NCI-H2081 (cell line): ENCODE measurements at places on chromosomes 5 and 9.
A peak's percentile ranks its signal among the peaks of the same experiment; 100 is the strongest.

GRCh38 chr9:33158843-33159776 lies 8.0 kb downstream of the B4GALT1 start:
- DNase-seq: no peak

DNA sequence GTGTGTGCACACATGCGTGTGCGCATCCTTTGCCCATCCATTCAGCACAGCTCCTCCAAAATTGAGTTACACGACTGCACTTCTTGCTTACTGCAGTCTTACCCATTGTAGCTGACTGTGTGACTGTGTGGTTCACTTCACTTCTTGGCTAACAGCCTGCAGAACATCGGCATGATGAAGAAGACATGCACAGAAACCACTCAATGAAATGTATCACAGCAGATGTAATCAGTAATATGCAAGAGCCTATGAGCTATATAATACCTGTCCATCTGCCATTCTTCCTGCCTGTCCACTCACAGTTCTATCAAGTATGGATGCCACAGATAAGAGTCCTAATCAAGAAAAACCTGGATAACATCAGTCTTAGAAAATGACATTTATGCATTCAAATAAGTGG lies 83.9 kb downstream of the TRPM3 start:
- DNase-seq: no peak

GRCh38 chr5:103953601-103954382 lies 391.2 kb upstream of the NUDT12 start:
- DNase-seq: no peak

- DNase-seq: no peak
Observed at GRCh38 chr5:68838157-68838718, 255.6 kb upstream of the SLC30A5 start.

DNA sequence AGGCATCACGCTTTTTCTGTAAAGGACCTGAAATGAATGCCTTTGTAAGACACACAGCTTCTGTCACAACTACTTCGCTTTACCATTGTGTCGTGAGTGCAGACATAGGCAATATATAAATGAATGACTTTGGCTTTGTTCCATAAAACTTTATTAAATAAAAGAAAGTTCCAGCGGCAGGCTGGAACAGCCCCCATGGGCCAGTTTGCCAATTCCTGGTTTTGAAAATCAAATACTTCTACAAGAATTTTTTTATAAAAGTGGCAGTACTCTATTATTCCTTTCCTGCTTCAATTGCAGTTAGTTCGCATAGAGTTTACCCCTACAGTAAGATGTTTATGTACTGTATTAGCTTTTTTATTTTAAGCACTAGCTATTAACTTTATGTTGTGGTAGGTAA lies 53.7 kb downstream of the SRFBP1 start:
- DNase-seq: no peak

- no peak for DNase-seq
Observed at GRCh38 chr9:114185570-114186490, 30.5 kb downstream of the COL27A1 start.

- DNase-seq: no peak
Observed at GRCh38 chr9:31393240-31393639, 991.2 kb upstream of the ACO1 start.

DNA sequence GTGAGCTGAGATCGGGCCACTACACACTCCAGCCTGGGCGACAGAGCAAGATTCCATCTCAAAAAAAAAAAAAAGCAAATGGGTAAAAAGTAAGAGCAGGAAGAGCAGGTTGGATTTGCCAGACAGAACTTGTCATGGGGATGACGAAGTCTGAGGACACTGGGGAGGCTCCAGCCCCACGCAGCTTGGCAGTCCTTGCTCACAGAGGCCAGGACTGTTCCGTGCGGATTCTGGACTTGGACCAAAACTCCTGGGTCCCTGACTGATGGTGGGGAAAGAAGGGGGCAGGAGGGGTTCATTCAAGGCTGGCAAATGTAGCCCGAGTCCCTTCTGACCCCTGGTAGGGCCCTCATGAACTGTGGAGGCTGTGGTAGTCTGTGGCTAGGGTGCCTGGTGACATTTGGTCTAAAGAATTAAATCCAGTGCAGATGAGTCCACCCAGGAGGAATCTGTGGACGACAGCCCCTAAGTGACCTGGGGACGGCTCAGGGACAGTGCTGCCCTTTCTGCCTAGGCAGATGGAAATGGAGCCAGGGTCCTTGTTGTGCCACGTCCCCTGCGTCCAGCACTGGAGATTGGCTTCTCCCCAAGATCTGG lies 3.1 kb downstream of the FGD3 start:
- DNase-seq: no peak

DNA sequence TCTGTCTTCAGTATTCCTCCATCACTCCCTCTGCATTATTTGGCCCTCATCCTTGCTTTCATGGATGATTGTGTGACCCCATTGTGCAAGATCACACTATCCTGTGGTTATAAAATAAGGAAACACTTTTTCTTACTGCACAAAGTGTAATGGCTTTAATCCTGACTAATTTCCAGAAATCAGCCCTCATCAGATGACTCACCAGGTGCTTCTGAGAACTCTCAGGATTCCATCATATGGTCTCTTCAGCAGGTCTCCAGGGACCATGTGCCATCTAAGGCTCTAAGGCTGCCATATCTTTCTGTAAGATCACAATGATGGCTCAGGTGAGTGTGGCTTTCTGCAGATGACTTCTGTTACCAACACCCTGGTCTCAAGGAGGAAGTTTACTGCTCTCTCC lies 27.3 kb upstream of the FER start:
- no peak for DNase-seq

DNA sequence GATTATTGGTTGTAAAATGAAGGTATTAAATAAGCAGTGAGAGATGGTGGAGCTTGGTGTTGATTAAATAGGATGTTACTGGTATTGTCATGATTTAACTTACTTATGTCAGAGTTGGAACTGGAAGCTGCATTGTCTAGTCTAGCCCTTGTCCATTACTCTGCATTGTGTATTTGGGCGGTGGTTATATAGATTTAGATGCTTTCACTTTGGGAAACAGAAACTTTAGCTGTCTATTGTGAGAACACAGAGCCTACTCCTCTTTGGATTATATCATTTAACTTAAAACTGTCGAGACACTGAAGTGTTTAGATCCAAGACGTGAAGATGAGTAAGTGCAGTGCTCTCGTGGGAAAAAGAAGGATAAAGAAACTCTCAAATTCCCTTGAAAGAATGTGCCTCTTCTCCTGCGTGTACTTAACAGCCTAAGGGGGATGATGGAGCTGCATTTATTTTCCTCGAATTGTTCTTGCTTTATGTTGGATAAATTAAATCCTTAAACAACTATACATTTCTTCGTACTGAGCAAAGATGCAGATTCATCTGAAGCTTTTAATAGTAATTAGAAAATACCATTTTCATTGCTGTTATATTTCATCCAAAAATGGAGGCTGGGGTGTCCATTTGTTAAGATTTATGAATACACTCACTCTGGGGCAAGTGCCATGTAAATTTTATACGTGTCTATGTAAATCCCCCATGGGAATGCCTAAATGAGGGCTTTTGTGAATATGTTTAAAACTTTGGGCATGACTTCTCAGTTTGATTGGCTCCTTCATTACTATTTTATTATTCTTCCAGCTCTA lies 21.6 kb downstream of the FBXL7 start:
- DNase-seq: no peak

DNA sequence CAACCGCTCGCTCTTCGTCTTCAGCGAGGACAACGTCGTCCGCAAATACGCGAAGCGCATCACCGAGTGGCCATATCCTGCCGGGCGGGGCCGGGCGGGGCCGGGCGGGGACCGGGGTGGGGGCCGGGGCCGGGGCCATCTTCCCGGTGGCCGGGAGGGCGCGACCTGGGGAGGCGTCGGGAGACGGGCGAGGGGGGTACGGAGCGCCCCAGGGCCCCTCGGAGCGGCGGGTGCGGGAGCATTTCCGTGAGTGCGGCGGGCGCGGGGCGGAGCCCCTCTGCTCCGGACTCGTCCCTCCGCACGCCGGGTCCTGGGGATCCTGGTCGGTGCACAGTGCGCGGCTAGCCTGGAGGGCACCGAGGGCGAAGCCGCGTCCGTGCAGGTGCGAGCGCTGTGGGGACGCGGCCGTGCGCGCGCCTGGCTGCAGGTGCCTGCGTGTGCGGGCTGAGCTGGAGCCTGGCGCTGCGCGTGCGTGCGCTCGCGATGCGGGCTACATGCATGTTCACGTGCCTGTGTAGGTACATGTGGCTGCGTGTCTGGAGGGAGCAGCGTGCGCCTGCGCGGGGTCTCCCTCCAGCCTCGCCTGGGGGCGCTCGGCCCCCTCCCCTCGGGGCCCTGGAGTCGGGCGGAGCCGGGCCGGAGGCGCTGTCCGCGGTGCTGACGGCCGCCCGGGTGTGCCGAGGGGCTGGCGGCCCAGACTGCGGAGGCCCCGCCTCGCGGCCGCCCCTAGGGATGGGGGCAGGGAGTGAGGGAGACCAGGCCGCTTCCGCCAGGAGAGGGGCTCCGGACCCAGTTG lies 762 bp downstream of the CACNA1B start:
- peak; percentile 28 for DNase-seq

GRCh38 chr9:134533850-134534588 lies 107.6 kb upstream of the COL5A1 start:
- DNase-seq: no peak

- DNase-seq: no peak
Observed at GRCh38 chr9:15724016-15724415, 171.2 kb downstream of the CCDC171 start.

- DNase-seq: no peak
Observed at GRCh38 chr5:126523818-126524510, 71.1 kb downstream of the ALDH7A1 start.

- DNase-seq: no peak
Observed at GRCh38 chr9:95953986-95954385, 78.5 kb downstream of the ERCC6L2 start.

DNA sequence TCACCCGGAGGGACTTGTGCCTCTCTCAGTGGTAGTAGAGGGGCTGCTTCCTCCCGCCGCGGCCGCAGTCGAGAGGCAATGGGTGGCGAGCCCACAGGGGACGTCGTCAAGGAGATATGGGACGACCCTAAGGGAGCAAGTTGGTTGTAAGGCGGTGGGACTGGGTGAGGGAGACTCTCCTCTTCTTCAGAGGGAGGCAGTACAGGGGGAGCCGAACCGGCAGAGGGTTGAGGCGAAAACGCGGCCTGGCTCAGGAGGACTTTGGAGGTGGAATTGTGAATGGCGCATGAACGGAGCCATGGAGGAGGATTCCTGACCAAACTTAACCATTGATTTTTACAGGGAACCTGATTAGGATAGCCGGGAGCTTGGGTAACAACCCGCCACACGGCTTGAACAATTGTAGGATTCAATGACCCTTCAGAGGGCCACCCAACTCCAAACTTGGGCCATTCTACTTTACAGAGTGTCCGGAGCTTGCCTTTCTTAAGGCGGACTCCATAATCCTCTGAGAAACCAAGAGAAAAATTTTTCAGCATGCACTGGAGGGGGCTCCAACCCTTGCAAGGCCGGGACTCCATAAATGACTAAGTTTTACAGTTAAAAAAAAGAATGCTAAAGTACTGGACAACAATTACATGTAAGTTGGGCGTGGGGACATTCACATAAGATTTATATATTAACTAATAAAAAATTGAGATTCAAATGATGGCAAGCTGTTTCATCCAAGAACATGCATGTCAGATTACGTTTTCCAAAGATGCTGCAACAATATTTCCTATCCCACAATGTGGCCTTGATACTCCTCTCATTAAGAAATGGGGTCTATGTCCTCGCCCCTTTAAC lies 19.4 kb upstream of the RHOBTB3 start:
- DNase-seq: no peak

DNA sequence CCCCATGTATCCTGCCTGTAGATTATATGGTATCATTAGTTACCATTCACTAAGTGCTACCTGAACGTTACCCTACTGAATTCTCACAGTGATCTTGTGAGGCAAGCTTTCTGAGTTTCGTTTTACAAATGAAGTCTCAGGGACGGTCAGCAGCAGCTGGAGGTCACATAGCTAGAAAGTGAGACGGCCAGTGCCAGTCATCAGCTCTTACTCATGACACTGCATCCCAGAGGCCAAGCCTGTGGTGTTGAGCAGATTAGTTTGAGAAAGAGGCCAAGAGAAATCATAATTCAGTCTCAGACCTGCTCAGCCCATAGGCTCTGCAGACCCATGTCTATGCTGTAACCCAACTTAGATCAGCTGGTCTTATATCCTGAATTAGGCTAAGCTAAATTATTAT lies 95.7 kb upstream of the EGFLAM start:
- DNase-seq: no peak
